ENCODE measurements at places on chromosomes 1 and 21. TPM values are rescaled to one million over a fixed set of nuclear protein-coding genes. Genes with fewer than 3 reads are reported as not detected.

GRCh38 chr21:15130751-15131150, 66.0 kb upstream of the NRIP1 start:
- DNase-seq, result no peak

The SEMA6C gene
- 25.1 TPM for polyA plus RNA-seq

DNA sequence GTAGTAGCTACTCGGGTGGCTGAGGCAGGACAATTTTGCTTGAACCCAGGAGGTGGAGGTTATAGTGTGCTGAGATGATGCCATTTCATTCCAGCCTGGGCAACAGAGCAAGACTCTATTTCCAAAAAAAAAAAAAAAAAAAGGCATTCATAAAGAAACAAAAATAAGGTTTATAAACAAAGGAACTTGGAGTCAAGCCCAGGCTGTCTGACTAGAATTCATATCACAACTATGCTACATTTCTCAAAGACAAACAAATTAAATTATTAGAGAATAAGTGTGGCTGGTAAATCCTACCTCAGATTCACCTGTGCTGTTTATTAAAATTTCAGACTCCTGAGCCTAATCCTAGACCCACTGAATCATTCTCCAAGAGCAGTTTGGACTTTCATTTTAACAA, 4.2 kb downstream of the GCLM start:
- no peak for DNase-seq

GRCh38 chr21:27759091-27759659, 792.3 kb upstream of the ADAMTS5 start:
- no peak for DNase-seq

GRCh38 chr1:22665752-22666151, 12.7 kb downstream of the C1QB start:
- DNase-seq, result no peak

The OR10J4 gene
- not detected for polyA plus RNA-seq

DNA sequence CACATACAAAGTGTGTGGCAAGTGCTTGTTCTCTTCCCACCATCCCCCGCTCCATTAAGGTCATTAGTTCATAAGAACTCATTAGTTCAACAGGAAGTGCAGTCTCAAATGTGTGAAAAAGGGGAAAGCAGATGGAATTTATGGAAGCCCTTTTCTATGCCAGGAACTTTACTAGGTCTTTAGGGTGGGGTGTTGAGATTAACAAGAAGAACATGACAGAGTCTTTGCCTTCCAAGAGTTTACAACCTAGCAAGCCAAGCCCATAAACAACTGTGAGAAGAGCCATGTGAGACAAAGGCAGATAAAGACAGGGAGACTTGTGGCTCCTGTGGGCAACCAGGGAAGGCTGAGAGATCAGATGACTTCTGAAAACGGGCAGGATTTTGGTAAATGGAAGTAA, 21.4 kb downstream of the PLEKHA6 start:
- no peak for DNase-seq

The KISS1 gene
- polyA plus RNA-seq, result 0.35 TPM

- peak; percentile 47 for DNase-seq
These were observed 636 bp downstream of the INTS3 start for GRCh38 chr1:153728305-153729066.

- no peak for DNase-seq
These were observed 18.2 kb downstream of the CTH start for GRCh38 chr1:70429219-70429618.

The CAPN8 gene
- 1.6 TPM for polyA plus RNA-seq

The SPAG17 gene
- 12.6 TPM for polyA plus RNA-seq

- no peak for DNase-seq
These were observed 74.4 kb downstream of the COL24A1 start for GRCh38 chr1:86082183-86082582.

GRCh38 chr1:170388489-170388888, 143.5 kb upstream of the GORAB start:
- DNase-seq, result no peak

DNA sequence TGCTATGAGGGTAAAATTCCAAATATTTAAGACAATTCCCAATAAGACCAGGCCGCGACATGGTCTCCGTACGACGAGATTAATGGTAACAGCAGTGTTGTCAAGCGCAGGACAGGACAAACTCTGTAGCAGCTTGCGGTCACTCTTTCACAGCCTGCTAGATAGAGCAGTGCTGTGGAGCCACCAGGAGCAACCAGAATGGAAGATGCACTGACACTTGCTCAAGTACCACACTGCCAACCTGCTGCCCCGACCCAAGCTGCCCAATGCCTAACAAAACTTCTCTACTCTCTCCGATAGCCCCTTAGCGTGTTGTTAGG, 636 bp downstream of the WARS2 start:
- DNase-seq, result no peak

The SAMSN1 gene
- 1.9 TPM for polyA plus RNA-seq

The NBPF6 gene
- polyA plus RNA-seq, result not detected

The UMODL1 gene
- polyA plus RNA-seq, result 0.10 TPM

The ATP6V1G3 gene
- not detected for polyA plus RNA-seq

- no peak for DNase-seq
These were observed 16.0 kb upstream of the MTARC2 start for GRCh38 chr1:220732137-220732536.

GRCh38 chr1:231317306-231318014, 20.2 kb downstream of the EXOC8 start:
- DNase-seq, result no peak

DNA sequence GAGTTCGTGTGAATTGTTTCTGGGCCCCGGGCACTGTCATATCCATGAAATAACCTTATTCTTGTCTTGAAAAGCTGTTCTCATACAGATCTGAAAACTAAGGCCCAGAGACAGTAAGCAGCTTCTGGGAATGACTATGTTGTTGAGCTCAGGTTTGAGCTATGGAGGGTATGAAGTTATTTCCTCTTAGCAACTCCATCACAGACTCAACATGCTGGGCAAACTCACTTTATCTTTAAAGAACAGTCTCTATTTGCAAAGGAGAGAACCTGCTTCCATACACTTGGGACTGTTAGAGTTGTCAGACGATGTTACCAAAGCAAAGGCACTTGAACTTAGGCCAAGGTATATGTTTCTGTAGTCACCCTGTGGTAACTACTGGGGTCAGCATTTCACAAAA, 90.0 kb downstream of the GPR88 start:
- DNase-seq, result no peak

The SMIM1 gene
- 3.4 TPM for polyA plus RNA-seq

DNA sequence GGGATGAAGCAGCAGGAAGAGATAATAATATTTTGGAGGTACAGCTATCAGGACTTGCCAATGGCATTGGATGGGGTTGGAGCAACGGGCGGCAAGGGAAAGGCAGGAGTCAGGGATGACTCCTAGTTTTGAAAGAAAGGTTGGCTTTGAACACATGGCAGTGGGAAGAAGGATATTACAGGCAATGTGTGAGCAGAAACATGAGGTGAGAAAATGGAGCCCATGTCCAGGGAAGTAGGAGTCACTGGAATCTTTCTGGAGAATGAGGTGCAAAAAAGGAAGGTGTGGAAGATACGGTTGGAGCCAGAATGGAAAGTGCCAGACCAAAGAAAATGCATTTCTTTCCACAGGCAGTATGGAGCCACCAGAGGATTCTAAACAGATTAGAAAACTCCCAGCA, 288.5 kb upstream of the KAZN start:
- peak; percentile 12 for DNase-seq

DNA sequence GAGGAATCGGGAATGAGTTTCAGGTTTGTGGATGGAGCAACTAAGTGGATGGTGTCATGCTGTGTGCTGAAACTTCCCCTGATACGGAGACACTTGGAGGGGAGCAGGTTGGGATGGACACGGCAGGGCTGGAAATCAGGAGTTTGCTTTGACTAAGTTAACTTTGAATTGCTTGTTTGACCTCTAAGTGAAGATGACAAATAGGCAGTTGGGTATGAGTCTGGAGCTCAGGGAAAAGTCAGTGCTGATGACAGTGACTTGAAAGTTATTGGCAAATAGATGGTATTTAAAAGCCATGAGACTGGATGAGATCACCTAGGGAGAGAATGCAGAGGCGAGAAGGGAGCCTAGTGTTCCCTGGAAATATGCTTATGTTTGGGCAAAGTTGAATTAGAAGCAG, 12.8 kb upstream of the ZSCAN20 start:
- DNase-seq, result no peak

DNA sequence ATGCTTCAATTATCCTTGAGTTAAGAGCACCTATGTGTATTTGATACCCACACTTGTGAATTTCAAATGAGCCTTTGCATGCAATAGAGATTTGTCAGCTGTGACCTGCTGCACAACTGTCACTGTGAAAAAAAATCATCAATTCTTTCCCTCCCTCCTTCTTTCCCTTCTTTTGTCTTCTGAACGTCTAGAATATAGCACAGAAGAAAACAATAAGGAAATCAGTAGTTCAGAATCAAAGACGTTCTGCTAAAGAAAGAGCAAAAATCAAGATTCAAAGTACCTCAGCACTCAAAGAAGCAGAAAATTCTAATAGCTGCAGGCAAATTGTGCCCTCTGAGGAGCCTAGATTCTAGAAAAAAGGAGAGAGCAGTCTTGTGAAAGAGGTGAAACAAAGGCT, 1.7 kb upstream of the FMN2 start:
- DNase-seq, result no peak

- peak; percentile 52 for DNase-seq
These were observed 12.9 kb upstream of the ACTN2 start for GRCh38 chr1:236673289-236673919.

The C2CD2 gene
- 21.1 TPM for polyA plus RNA-seq

DNA sequence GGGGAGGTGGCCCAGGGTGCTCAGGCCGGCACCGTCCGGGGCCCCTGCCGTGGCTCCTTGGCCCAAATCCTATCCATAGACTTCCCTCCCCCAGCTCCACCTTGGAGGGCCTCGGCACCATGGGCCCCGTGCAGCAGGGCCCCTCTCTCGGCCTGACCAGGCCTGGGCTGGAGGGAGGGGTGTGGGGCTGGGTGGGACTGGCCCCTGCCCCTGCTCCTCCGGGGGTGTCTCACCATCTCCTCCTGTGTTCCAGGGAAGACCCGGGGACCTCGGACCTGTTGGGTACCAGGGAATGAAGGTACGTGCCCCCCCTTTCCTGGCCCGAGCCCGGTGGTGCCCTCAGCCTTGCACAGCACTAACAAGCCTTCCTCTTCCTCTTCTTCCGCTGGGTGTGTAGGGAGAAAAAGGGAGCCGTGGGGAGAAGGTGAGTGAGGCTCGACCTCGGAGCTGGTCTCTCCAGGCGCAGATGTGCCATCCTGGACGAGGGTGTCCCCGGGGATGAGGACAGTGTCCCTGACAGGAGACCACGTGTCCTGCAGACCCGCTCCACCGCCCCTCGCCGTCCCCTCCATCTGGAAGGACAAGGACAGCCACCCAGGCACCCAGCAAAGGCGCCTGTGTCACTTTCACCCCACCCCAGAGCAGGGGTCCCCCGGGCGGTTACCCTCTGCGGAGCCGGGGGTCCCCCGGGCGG, 7.9 kb downstream of the COL6A1 start:
- DNase-seq, result no peak

DNA sequence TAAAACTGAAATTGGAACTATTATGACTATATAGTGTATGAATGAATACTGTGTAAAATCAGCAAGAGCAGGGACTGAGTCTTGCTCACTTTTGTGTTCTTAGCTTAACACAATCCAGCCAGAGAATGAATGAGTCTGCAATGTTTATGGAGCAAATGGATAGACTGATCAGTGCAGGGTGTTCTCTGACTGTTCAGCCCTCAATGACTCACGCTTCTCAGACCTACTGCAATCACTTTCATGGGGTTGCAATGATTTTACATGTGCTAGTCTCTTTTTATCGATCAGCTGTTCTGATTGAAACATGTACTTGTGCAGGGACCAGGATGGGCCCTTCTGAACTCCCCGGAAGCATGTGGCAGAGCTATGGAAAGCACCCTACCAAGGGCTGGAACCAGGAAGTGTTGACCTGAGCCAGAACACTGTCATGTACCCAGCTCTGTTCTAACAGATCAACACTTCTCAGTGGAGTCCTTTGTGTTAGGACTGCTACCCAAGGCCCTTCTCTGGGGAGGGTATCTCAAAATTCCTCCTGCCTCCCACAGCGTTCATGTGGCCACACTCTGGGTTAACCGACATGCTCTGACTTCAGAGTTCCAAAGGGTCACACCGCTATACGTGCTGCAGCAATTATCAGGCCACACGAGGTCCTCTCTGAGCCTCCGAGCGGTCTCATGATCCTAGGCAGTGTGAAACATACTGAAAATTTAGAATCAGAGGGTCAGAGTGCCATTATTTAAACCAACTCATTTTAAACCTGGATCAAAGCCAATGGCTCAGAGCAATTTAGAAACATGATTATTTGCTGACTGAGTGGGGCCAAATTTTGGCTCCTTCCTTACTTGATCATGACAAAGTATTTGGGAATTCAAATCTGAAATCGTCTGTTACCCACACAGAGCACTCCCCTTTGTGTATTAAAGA, 35.2 kb downstream of the GRIK1 start:
- DNase-seq, result peak; percentile 29

DNA sequence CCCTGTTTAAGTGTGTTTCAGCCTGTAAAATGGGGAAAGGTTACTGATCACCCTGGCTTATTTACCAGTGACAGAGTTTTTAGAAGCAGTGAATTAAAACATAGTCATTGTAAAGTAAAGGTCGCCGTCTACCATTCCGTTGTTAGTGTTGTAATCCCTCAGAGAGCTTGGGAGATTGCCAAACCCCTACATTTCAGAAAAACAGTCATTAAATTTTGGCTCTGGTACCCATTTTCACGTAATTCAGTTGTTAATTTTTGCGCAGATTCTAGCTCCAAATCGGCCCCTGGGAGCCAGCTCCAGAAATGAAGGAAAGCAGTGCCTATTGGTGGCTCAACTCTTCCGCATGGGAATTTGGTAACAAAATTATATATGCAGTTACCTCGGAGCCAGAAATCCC, 127.7 kb upstream of the AJAP1 start:
- no peak for DNase-seq

The HAO2 gene
- polyA plus RNA-seq, result 0.64 TPM

The DAB1 gene
- polyA plus RNA-seq, result 1.1 TPM

- no peak for DNase-seq
These were observed 485 bp downstream of the EFNA1 start for GRCh38 chr1:155127967-155128754.

DNA sequence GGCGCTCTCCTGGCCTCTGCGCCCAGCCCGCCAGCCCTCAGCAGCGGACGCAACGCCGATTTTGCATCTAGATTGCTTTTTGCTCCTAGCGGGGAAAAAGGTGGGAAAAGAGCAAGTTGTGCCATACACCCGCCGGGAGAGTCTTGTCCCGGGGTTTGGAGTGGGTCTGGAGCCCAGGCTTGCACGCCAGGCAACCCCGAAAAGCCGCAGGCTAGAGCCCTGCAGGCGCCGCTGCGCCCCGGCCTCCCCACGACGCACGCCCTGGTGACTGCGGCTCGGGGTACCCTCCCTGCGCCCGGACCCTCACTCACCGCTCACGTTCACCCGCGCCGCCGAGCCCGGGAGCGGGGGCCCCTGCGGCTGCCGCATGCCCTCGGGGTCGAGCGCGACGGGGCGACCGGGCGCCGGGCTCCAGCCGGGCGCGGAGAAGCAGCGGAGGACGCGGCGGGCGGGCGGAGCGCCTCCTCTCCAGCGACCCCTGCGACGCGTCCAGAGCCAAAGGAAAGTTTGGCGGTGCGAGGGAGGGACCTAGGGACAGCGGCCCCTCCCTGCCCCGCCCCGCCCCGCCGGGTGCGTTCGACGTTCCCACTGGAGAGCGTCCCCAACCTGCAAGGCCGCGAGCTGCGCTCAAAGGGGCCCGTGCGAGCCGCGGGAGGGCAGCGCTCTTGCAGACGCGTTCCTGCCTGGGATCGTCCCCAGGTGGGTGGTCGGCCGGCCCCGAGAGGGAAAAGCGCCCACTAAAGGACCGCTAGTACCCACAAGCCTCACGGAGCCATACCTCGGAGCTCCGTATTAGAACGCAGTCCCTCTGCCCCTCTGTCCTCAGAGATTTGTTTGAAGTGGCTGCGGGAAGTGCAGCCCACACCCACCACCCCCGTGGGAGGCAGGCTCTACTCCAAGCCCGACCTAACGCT, at the start of gene LPAR3:
LPAR3 (minus strand) TSS at position 502 of the 914 bp plus-strand sequence. CDS start 27,086 bp downstream, outside the sequence.
- peak; percentile 27 for DNase-seq

- DNase-seq, result no peak
These were observed 482 bp downstream of the SLC2A5 start for GRCh38 chr1:9068981-9069325.
